Neural crest cell (in vitro differentiated cells): ENCODE measurements at places on chromosomes 6 and 20. TPM values are rescaled to one million over a fixed set of nuclear protein-coding genes. Genes with fewer than 3 reads are reported as not detected.

The CLDN20 gene
- not detected in 2 replicates for total RNA-seq

The DEFB132 gene
- total RNA-seq: not detected in 2 replicates

The GATA5 gene
- total RNA-seq: 0.14 TPM in 1 of 2 replicates, not detected in the other

The MICB gene
- 0.61 TPM in 1 of 2 replicates, not detected in the other for total RNA-seq

The SIRPB1 gene
- total RNA-seq: 0.77 and 1.5 TPM in 2 replicates

The NCOA5 gene
- 65.6 and 69.5 TPM in 2 replicates for total RNA-seq

The NOTCH4 gene
- 5.6 and 6.3 TPM in 2 replicates for total RNA-seq

The DNMT3B gene
- 57.3 and 58.0 TPM in 2 replicates for total RNA-seq

The FILIP1 gene
- total RNA-seq: 0.79 and 0.89 TPM in 2 replicates

The SSTR4 gene
- not detected in 2 replicates for total RNA-seq

The SLA2 gene
- 0.16 TPM in 1 of 2 replicates, not detected in the other for total RNA-seq

The SLC26A8 gene
- 0.14 and 0.33 TPM in 2 replicates for total RNA-seq

The TRIM15 gene
- not detected in 2 replicates for total RNA-seq

The PNPLA1 gene
- not detected in 2 replicates for total RNA-seq

The C6orf89 gene
- 29.0 and 32.3 TPM in 2 replicates for total RNA-seq

The TRIM40 gene
- not detected in 2 replicates for total RNA-seq

The CRISP3 gene
- total RNA-seq: not detected in 2 replicates

The GSTA5 gene
- total RNA-seq: not detected in 2 replicates

The C6orf132 gene
- 0.14 and 0.26 TPM in 2 replicates for total RNA-seq

The FHL5 gene
- total RNA-seq: not detected in 2 replicates

The MYL9 gene
- 19.7 and 19.8 TPM in 2 replicates for total RNA-seq

The NR2E1 gene
- total RNA-seq: not detected in 2 replicates

The NSFL1C gene
- total RNA-seq: 93.9 and 97.7 TPM in 2 replicates

The RBM24 gene
- 3.4 and 4.0 TPM in 2 replicates for total RNA-seq

The STX11 gene
- not detected in 2 replicates for total RNA-seq

The SYTL3 gene
- total RNA-seq: 0.20 and 0.28 TPM in 2 replicates

The NKX2-4 gene
- not detected in 2 replicates for total RNA-seq

The KHDC1 gene
- 12.6 and 12.9 TPM in 2 replicates for total RNA-seq

The SNRNP48 gene
- total RNA-seq: 22.5 and 23.2 TPM in 2 replicates

The BMP6 gene
- total RNA-seq: 0.44 and 0.55 TPM in 2 replicates

The CPXM1 gene
- total RNA-seq: 200 and 218 TPM in 2 replicates

The TOX2 gene
- total RNA-seq: 3.3 and 4.1 TPM in 2 replicates

The MCHR2 gene
- not detected in 2 replicates for total RNA-seq

The DCBLD1 gene
- total RNA-seq: 9.1 and 10.1 TPM in 2 replicates

The NRN1 gene
- total RNA-seq: 1.3 and 1.5 TPM in 2 replicates

The GNMT gene
- 1.5 and 1.8 TPM in 2 replicates for total RNA-seq

The EYS gene
- total RNA-seq: 0.40 and 0.48 TPM in 2 replicates

The BPI gene
- total RNA-seq: not detected in 2 replicates

The NKX2-2 gene
- not detected in 2 replicates for total RNA-seq

The CCN5 gene
- total RNA-seq: not detected in 2 replicates

The MAVS gene
- 37.2 and 38.3 TPM in 2 replicates for total RNA-seq

The TULP1 gene
- total RNA-seq: not detected in 2 replicates

The KIAA0408 gene
- total RNA-seq: 39.1 and 40.7 TPM in 2 replicates

The SAMD3 gene
- 0.58 and 0.73 TPM in 2 replicates for total RNA-seq

The STMND1 gene
- not detected in 2 replicates for total RNA-seq

The FRS3 gene
- 6.8 and 7.1 TPM in 2 replicates for total RNA-seq

The SUMO4 gene
- 1.8 and 2.4 TPM in 2 replicates for total RNA-seq

The ELOVL2 gene
- total RNA-seq: 12.8 and 13.8 TPM in 2 replicates

The ISM1 gene
- 0.33 and 0.34 TPM in 2 replicates for total RNA-seq

The BPIFA1 gene
- not detected in 2 replicates for total RNA-seq
